Activated CD4-positive, alpha-beta memory T cell treated with anti-CD3 and anti-CD28 coated beads, Interleukin-2, amount 10 ng/mL, durations not matched to agents 7 days and 5 days (primary cell): ENCODE measurements at places on chromosomes 3 and 15. TPM values are rescaled to one million over a fixed set of nuclear protein-coding genes. Genes with fewer than 3 reads are reported as not detected.

GRCh38 chr3:155963570-155963969 is 93.1 kb downstream of the GMPS start:
- no peaks in the 10 kb centered on the region for H3K36me3 ChIP-seq
- no peak overlapping the region for H3K27ac ChIP-seq
- H3K4me3 ChIP-seq = no peak overlapping the region
- DNase-seq = no peak
- H3K4me1 ChIP-seq = peaks cover 3% of the 10 kb centered on the region
- H3K27me3 ChIP-seq = no peaks in the 10 kb centered on the region

- H3K36me3 ChIP-seq = no peaks in the 10 kb centered on the region
- H3K4me3 ChIP-seq = no peak overlapping the region
- no peak for DNase-seq
Observed at GRCh38 chr3:42043099-42043813, 47.9 kb upstream of the TRAK1 start.

DNA sequence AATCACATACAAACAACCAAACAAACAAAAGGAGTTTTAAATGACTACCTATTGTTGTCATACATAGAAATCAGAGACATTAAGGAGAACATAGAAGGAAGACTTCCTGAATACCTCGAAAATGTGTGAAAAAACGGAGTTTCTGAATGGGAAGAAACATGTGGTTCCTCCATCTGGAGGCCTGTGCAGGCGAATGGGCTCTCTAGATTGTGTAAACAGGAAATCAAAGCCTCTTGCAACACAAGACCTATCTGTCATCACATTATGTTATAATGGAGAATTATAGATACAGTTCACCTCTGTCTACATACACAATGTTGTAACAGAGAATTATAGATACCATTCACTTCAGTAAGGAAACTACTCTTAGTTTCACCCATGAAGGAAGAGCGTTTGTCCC is 44.1 kb downstream of the RUBCN start:
- H3K4me1 ChIP-seq = peaks cover 7% of the 10 kb centered on the region
- H3K36me3 ChIP-seq = peaks cover 69% of the 10 kb centered on the region

DNA sequence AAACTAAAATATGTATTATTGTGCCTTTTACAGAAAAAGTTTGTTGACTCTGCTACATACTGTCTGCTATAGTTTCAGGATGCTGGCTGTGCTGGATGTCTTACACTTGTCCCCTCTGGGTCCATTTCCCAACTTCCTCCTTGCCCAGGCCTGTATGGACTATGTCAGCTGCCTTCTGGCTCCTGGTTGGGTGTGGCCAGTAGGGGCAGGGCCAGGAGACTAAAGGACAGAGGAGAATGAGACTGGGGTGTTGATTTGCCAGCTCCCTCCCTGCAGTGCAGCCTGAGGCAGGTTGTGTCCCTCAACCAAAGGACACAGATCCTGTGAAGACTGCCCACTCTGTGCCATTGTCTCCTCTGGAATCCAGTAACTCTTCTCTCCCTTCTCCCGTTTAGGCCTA is 90.6 kb upstream of the UBE2E2 start:
- no peaks in the 10 kb centered on the region for H3K36me3 ChIP-seq
- H3K4me1 ChIP-seq = no peaks in the 10 kb centered on the region
- no peak overlapping the region for H3K27ac ChIP-seq

GRCh38 chr3:114597012-114597411 is 303.2 kb downstream of the TIGIT start:
- H3K36me3 ChIP-seq = no peaks in the 10 kb centered on the region
- no peak overlapping the region for H3K4me3 ChIP-seq
- H3K4me1 ChIP-seq = no peaks in the 10 kb centered on the region
- H3K27ac ChIP-seq = no peak overlapping the region

The SLC15A2 gene
- 4.4 TPM for total RNA-seq

DNA sequence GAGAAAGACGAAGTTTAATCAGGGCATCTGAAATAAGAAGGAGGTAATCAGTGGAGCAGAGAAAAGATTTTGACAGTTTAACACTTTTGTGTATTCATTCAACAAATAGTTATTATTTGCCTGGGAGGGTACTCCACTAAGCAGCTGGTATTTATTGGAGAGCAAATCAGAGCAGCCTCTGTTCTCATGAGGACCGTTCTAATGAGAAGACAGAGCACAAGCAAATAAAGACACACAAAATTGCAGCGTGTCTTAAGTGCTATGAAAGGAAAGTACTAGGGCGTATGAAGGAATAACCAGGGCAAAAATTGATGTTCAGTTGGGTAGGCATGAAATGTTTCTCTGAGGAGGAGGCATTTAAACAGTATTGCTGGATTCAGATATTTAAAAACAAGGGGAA is 302.9 kb upstream of the RARB start:
- H3K27me3 ChIP-seq = no peaks in the 10 kb centered on the region
- H3K27ac ChIP-seq = no peak overlapping the region
- H3K4me3 ChIP-seq = no peak overlapping the region
- no peaks in the 10 kb centered on the region for H3K4me1 ChIP-seq
- DNase-seq = no peak

The PYGO1 gene
- total RNA-seq = not detected
